ENCODE measurements at places on chromosomes 7 and 10.

- peak; percentile 52 for DNase-seq
These were observed 80.6 kb downstream of the PRKAG2 start for GRCh38 chr7:151796091-151796870.

GRCh38 chr10:122468307-122468925 is 7.1 kb downstream of the HTRA1 start:
- DNase-seq = no peak

DNA sequence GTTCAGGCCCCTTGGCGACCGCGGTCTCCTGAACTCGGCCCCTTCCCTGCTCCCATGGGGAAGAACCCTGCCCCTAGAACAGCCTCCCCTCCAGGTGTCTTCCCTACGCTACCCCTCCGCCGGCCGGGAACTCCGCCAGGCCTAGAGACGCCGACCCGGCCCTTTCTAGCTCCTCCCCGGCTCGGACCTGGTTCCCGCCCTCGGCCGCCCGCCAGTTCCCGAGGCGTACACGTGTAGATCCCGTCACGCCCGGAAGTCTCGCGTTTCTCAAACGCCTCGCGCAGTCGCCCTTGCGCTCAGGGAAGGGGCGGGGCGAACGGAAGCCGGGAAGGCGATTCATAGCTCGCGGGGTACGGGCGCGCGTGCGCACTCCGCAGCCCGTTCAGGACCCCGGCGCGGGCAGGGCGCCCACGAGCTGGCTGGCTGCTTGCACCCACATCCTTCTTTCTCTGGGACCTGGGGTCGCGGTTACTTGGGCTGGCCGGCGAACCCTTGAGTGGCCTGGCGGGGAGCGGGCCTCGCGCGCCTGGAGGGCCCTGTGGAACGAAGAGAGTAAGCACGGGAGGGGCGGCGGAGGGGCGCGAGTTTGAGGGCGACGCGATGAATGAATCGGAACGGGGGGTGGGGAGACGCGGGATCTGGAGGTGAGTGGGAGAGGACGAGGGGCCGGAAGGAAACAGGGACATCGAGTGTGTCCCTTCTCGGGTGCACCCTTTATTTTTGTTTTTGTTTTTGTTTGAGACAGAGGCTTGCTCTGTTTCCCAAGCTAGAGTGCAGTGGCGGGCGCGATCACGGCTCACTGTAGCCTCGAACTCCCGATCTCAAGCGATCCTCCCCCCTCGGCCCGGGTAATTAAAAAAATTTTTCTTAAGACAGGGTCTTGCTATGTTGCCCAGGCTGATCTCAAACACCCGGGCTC is at the start of gene POP7:
TSS of gene POP7 (plus strand) at position 369 of the 919 bp plus-strand sequence. CDS start 710 bp downstream, outside the sequence.
- DNase-seq = peak; percentile 93

GRCh38 chr10:3872712-3873329 is 87.8 kb upstream of the KLF6 start:
- no peak for DNase-seq

GRCh38 chr10:17454161-17455014 is at the start of gene ST8SIA6:
ST8SIA6 (minus strand) TSS chr10:17454595; CDS start chr10:17454255, 340 bp downstream.
- no peak for DNase-seq

DNA sequence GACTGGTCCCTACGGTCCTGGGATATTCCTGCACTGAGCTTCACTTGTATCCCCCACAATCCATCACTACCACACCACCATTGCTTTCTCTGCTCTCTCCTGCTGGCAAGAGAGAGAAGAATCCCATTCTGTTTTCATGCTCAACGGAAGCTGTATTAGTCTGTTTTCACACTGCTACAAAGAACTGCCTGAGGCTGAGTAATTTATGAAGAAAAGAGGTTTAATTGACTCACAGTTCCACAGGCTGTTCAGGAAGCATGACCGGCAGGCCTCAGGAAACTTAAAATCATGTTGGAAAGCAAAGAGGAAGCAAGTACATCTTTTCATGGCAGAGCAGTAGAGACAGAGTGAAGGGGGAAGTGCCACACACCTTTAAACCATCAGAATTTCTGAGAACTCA is 260.4 kb upstream of the LYZL1 start:
- peak; percentile 30 for DNase-seq

- no peak for DNase-seq
These were observed 6.2 kb downstream of the VWA2 start for GRCh38 chr10:114245121-114245791.

- no peak for DNase-seq
These were observed 35.7 kb downstream of the CH25H start for GRCh38 chr10:89171263-89171872.

- no peak for DNase-seq
These were observed 21.2 kb downstream of the ITGB8 start for GRCh38 chr7:20351901-20352300.

- DNase-seq = no peak
These were observed 1.8 kb downstream of the PRKCQ start for GRCh38 chr10:6578251-6578771.

DNA sequence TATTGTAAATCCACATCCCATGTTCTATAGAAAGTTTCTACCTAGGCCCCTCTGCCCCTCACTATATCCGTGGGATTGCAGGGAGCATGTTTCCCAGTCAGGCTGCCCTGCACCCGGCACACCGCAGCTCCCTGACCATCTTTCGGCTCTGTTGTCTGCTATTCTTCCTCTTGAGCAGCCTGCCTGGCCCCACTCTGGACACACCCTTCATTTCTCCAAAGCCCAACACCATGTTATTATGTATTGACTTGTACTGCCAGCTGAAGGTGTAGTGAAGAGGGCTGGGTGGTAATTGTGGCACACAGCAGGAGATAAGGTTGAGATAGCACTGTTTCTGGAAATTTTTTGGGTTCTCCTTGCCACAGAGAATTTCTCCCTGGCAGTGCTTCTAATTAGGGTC is 9.8 kb downstream of the LRMDA start:
- no peak for DNase-seq

DNA sequence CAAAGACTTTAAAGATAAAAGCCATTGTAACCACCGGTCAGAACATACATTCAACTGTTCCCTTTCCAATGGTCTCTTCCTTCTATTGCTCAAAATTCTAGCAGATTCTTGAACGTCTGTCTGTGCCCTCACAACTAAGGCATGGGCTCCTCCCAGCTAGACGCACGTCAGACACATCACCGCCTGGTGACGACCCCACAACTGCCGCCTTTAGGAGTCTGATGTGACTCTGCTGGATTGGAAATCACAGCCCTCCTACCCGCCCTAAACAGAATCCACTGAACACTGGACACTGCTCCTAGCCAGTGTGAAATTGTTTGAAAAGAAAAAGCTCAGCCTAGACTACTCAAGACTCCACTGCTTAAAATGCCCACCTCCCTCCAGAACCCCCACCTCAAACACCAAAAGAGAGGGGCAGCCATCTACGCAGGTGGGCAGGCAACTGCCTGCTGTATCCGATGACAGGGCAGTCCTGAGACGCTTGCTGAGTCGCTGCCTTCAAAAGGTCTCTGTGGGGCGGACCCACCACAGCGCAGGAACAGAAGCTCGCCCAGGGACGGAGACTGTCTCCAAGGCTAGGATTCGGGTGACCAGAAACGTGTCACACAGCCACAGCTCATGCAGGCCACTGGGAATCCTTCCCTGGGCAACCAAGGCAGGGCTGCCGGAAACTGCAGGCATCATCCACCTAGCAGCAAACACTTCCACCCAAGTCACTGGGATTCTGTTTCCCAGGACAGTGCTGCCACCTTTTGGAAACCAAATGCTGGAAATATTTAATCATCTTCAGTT is 34.7 kb downstream of the GSDME start:
- DNase-seq = no peak

DNA sequence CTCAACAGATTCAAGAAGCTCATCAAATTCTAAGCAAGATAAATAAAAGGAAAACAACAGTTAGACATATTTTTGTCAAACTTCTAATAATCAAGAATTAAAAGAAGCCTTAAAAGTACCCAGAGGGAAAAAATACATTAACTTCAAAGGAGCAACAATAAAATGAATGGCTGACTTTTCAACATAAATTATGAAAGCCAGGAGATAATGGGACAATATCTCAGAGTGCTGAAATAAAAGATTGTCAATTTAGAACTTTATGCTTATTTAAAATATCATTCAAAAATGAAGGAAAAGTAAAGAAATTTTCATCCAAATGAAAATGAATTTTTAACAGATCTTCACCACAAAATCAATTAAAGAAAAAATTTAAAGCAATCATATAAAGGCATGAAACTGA is 108.5 kb upstream of the IL6 start:
- DNase-seq = no peak

- DNase-seq = peak; percentile 38
These were observed 562 bp downstream of the GRK5 start for GRCh38 chr10:119207713-119208552.

GRCh38 chr7:157615101-157615817 is 278.5 kb downstream of the DNAJB6 start:
- no peak for DNase-seq

DNA sequence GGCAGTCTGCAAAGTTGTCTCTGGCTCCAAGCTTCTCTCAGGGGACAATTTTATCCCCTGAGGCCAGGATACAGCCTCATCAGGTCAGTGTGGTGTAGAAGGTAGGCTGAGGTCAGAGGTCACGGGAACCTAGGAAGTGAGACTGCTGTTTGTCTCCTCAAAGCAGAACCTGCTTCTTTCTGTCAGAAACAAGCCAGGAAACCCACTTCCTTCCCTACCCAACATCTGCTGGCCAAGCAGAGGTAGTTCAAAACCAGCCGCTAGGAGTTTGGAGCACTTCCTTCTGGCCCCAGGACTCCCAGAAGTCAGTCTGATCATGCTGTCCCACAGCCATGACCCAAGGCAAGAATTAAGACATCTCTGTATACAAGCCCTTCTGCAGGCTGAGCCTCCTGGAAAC is 12.2 kb downstream of the CLRN3 start:
- DNase-seq = no peak

- DNase-seq = no peak
These were observed 38.5 kb downstream of the CABCOCO1 start for GRCh38 chr10:61701055-61701705.

GRCh38 chr10:34249634-34250033 is 565.5 kb downstream of the PARD3 start:
- DNase-seq = no peak

- no peak for DNase-seq
These were observed 790.6 kb downstream of the PCDH15 start for GRCh38 chr10:54010337-54010933.

GRCh38 chr10:123536176-123536845 is 129.8 kb upstream of the GPR26 start:
- no peak for DNase-seq

GRCh38 chr10:109956454-109957091 is 33.3 kb upstream of the XPNPEP1 start:
- peak; percentile 54 for DNase-seq

GRCh38 chr10:3287572-3288445 is 115.2 kb upstream of the PITRM1 start:
- DNase-seq = no peak

- DNase-seq = no peak
These were observed 132.6 kb upstream of the SHH start for GRCh38 chr7:155944901-155945300.

- DNase-seq = no peak
These were observed 311.7 kb downstream of the BICC1 start for GRCh38 chr10:58824396-58824795.

DNA sequence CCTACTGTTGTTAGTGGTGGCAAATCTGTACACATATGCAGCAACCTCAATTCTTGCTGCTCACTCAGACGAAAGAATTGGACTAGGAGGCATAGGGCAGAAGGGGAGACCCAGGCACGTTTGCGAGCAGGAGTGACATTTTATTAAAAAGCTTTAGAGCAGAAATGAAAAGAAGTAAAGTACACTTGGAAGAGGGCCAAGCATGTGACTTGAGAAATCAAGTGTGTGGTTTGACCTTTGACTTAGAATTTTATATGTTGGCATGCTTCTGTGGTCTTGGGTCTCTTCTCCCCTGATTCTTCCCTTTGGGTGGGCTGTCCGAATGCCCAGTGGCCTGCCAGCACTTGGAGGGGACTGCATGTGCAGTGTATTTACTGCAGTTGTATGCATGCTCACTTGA is 205.5 kb upstream of the SEMA3D start:
- no peak for DNase-seq

DNA sequence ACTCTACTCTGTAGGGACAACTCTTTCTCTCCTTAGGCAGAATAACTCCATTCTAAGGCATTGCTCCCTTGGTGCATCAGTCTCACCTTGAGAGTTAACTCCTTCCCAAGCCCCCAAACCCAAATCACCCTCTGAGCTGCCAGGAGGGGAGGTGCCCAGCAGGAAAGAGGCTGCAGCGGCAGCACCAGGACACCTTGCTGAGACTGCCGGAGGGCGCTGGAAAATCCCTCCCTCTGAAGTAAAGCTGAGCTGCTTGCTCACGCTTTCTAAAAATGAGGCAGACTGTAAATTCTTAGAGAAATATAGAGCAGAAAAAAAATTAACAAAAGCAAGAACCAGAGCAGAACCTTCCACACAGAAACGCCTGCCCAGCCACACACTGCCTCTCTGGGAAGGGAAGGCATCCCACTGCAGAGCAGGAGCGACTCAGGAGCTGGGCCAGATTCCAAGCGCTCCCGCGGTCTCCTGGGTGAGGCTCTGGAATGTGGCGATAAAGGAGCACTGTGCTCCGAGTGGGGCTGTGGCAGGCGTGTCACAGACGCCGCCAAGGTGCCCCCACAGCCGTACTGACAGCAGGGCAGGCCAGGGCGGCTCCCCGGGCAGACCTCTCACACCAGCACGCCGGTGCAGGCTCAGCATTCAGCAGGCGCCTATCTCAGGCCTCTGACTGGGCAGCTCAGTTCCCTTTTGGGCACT is 202.1 kb downstream of the TNS3 start:
- no peak for DNase-seq

- DNase-seq = no peak
These were observed 15.9 kb upstream of the C10orf53 start for GRCh38 chr10:49663596-49663995.

DNA sequence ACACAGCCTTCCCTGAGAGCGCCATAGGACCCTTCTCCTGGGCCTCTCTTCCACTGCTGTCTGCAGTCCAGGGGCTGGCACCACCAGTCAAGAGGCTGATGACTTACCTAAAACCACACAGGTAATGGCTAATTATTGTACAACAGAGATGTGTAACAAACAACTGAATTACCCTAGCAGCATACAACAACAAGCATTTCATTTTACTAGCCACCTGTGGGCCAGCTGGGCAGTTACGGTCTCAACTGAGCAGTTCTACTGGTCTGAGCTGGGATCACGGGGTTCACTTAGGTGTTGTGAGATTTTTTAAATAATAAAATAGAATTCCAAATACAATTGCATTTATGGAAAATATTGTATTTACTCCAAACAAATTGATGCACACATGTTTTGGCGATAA is 431.9 kb downstream of the TNS3 start:
- DNase-seq = no peak

- DNase-seq = no peak
These were observed 192.7 kb downstream of the SEC23IP start for GRCh38 chr10:120085096-120085796.

DNA sequence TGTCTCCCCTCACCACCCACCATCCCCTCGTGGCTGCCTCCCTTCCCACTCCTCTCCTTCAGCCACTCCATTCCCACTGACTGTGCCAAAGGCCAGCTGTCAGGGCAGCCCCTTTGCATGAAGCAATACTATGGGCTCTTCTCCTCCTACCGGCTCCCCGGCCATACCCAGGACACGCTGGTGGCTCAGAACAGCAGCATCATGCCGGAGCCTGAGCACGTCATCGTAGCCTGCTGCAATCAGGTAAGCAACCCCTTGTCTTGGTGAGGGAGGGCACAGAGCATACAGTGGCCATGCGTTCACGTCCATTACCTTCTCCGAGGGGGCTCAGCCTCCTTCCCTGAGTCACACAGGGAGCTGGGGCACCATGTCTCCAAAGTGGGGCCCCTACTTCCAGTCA is 11.6 kb downstream of the CHAT start:
- no peak for DNase-seq
